Colonic mucosa (tissue), 4 donors: ENCODE measurements at places on chromosomes 1 and 21. TPM values are rescaled to one million over a fixed set of nuclear protein-coding genes. Genes with fewer than 3 reads are reported as not detected.

Gene OR4F16
- not detected for total RNA-seq

Gene HSD3B1
- 0.72 TPM for total RNA-seq

Gene ORC1
- total RNA-seq, result 19.6 TPM

Gene ASTN1
- total RNA-seq, result 0.42 TPM

Gene C1orf226
- total RNA-seq, result 26.9 TPM

Gene E2F2
- total RNA-seq, result 32.9 TPM

Gene MEF2D
- total RNA-seq, result 32.3 TPM

Gene ZBTB21
- total RNA-seq, result 10.2 TPM

Gene KRTAP21-2
- not detected for total RNA-seq

Gene NBPF1
- total RNA-seq, result 54.3 TPM

Gene DNASE2B
- total RNA-seq, result 0.82 TPM

Gene CAMK2N1
- total RNA-seq, result 182 TPM

Gene PPT1
- total RNA-seq, result 37.7 TPM

Gene EXOSC10
- total RNA-seq, result 48.0 TPM

Gene KMO
- not detected for total RNA-seq

Gene FABP3
- total RNA-seq, result 2.8 TPM

Gene YRDC
- total RNA-seq, result 14.4 TPM

Gene LDLRAD1
- total RNA-seq, result not detected

Gene RAB7B
- 0.57 TPM for total RNA-seq

Gene MECR
- 21.8 TPM for total RNA-seq

Gene LCE3D
- not detected for total RNA-seq

Gene SPRR1B
- total RNA-seq, result not detected

Gene APOBEC4
- not detected for total RNA-seq

Gene LENEP
- total RNA-seq, result not detected

Gene NASP
- 54.7 TPM for total RNA-seq

Gene NMNAT2
- total RNA-seq, result 1.4 TPM

Gene SMIM34
- total RNA-seq, result not detected

Gene CYP2J2
- total RNA-seq, result 39.2 TPM
